Activated CD4-positive, alpha-beta memory T cell treated with anti-CD3 and anti-CD28 coated beads for 36 hours (primary cell): ENCODE measurements at places on chromosomes 3 and 15.
A peak's percentile ranks its signal among the peaks of the same experiment; 100 is the strongest.

DNA sequence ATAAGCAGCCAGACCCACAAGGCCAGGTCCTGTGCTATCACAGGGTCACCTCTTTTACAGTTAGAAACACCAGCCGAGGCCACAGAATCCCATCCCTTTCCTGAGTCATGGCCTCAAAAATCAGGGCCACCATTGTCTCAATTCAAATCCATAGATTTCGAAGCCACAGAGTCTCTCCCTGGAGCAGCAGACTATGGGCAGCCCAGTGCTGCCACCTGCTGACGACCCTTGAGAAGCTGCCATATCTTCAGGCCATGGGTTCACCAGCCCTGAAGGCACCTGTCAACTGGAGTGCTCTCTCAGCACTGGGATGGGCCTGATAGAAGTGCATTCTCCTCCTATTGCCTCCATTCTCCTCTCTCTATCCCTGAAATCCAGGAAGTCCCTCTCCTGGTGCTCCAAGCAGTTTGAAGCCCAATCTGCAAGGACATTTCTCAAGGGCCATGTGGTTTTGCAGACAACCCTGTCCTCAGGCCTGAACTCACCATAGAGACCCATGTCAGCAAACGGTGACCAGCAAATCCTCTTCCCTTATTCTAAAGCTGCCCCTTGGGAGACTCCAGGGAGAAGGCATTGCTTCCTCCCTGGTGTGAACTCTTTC lies 39.6 kb downstream of the TGM4 start:
- DNase-seq, result peak; percentile 73

- no peak for DNase-seq
These were observed 29.9 kb upstream of the TTC14 start for GRCh38 chr3:180571831-180572598.

- DNase-seq, result no peak
These were observed 142.9 kb upstream of the NR2F2 start for GRCh38 chr15:96187341-96188305.

DNA sequence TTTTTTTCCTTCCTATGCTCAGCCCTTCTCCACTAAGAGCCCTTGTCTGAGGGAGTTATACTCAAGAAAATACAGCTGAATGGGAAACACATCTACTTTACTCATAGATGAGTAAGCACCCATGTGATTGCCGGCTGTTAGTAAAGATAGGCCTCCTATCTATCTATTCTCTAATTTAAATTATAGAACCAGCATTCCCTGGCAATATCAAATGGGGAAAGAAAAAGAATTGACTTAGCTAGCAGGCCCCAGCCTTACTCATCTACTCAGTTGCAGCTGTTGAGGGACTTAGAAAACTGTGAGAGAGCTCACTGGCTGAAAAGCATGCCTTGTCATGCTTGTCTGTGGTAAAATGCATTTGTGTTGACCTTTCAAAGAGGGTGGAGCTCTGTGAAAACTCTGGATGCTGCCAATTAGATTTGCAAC lies 116.9 kb upstream of the LRRFIP2 start:
- no peak for DNase-seq

- peak; percentile 72 for DNase-seq
These were observed 45.7 kb downstream of the CD86 start for GRCh38 chr3:122100591-122101463.

GRCh38 chr3:152589644-152590043 lies 245.3 kb upstream of the P2RY1 start:
- DNase-seq, result no peak

DNA sequence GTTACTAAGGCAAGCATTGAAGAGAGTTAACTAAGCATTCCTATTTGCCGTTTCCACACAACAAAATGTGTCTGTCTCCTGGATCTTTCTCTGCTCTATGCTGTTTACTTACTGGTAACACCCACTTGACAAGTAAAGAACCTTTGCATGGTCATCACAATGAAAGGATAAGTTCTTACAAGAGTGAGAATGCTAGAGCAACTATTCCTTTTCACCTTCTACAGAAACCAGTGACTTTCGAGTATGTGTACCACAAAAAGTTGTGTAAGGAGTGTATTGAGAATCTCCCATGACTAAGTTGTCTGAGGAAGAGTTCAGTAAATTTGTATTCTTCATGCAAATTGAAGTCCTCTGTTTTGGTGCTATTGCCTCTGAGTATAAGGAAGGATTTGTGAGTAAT lies 10.8 kb downstream of the TIPARP start:
- DNase-seq, result no peak

GRCh38 chr3:178174201-178174915 lies 361.9 kb upstream of the KCNMB2 start:
- no peak for DNase-seq

- DNase-seq, result no peak
These were observed 34.4 kb upstream of the ETV5 start for GRCh38 chr3:186143250-186143649.

DNA sequence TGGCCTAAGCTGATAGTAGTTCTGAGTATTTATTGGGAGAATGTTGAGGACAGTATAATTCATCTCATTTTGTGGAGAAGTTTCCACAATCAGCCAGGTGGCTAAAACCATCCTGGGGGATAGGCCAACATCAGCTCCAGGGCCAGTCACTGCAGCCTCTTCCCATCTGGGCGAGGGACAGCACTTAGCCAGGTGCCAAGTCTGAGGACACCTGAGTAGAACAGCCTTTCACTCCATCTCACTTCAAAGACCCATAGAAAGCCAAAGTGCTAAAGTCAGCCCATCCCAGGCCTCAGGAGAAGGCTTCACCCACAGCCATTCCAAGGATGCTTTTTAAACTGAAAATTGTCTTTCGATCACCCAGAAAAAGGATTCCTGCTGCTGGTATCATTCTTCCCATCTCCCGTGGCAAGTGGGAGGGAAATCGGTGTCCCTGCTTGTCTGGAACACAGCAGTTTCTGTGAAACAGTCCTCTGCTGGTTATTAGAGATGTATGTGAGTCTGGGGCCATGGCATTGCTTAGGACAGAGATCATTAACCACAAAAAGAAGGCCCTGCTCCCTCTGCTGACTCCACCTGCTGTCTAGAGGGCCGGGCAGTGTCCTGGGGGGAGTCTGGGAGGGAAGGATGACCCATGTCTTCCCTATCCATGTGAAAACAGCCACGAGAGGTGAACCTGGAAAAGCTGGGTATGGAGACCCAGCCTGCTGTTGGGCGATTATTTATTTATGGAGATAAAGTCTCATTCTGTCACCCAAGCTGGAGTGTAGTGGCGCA lies 9.6 kb downstream of the CALML4 start:
- DNase-seq, result no peak

DNA sequence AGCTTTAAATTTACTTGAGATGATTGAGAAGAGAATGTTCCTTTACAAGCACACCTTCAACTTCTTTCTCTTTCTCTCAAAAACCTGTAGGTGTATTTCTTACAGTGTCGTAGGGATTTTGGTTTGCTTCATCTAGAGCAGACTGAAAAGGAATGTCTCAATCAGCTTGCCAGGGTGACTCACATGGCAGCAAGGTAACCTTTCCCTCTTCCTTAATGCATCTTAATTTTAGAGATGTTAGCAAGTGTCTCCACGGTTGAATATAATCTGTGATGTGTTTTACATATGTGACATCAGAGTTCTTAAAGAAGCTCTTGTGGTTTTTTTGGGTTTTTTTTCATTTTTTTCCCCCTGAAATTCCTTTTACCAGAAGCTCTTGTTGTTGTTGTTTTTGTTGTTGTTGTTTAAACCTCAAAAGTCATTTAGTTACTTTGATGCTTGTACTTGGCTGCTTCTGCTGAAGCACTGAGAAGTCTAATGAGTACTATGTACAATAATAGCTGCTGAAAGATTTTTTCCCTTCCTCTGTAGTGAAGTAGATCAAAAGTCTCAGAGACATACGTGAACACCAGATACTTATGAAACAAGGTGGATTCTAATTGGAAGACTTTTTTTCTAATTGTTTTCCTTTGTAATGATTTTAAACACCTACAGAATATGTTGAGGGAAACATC lies 83.1 kb downstream of the RETNLB start:
- DNase-seq, result no peak

DNA sequence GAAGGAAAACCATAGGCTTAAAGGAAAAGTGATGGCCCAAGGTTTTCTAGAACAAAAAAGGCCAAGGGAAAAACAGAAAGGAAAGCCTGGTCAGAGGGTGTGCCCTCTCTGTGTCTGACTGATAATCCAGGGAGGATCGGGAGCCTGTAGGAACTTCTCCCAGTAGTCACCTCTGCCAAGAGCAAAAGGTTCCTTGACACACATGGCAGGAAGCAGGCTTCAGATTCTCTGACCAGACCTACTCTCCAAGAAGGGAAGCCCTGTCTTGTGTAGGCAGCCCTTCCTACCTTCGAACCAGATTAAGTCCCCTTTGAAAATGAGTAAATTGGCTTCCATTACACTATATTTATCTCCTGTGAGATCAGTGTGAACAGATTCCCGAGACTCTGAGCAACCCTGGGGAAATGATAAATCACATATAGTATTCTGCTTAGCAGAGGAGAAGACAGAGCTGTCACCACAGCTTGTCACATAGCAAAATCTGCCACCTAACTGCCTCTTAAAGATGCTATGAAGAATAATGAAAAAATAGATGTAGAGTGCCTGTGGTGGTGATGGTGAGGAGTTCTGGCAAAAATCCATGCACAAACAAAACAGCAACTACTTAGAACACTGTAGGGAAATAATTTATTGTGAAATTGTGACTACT lies 38.8 kb downstream of the PARP14 start:
- no peak for DNase-seq

DNA sequence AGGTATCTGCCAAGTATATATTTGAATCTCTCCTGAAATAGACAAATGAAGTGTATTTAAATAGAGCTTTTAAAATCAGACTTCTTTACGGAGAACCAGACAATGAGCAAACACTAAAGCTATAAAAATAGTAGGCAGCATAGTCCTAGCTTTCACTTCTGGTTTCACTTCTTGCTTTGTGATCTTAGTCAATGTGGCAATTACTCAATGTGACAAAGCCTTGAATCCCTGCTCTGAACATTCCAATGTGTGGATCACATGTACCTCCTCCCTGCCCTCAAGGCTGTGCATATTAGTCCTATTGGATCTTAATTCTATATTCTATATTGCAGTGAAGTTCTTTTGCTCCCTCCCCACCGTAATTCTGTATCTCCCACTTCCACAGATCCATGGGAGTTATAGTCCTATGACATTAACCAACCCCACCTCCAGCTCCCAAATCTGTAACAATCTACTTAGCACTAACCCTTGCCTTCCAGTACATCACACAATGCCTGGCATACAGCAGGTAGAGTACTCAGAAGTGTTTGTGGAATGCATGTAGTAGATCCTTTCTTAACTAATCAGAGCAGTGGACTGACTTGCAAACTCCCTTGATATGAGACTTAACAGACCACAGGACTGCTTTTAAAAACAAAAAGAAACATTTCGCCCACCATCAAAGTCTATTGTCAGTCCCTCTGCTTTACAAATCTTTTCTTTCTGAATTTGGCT lies 24.3 kb upstream of the CP start:
- no peak for DNase-seq

DNA sequence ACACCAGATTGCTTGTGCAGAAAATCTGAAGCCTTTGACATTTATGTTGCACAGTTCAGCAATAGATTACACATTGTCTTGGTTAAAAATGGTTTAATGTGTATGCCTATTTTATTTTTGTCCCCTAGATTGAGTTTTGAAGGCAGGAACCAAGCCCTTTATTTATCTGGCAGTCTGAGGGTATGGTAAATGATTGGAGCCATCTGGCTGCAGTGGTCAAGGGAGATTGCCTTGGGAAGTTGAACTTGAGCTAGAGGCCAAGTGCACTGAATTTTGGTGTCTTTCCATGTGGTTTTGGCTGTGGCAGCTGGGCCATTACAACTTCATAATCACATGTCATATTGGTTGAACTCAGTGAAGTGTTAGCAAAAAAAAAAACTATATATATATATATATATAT lies 248.7 kb upstream of the C2CD4B start:
- DNase-seq, result no peak

DNA sequence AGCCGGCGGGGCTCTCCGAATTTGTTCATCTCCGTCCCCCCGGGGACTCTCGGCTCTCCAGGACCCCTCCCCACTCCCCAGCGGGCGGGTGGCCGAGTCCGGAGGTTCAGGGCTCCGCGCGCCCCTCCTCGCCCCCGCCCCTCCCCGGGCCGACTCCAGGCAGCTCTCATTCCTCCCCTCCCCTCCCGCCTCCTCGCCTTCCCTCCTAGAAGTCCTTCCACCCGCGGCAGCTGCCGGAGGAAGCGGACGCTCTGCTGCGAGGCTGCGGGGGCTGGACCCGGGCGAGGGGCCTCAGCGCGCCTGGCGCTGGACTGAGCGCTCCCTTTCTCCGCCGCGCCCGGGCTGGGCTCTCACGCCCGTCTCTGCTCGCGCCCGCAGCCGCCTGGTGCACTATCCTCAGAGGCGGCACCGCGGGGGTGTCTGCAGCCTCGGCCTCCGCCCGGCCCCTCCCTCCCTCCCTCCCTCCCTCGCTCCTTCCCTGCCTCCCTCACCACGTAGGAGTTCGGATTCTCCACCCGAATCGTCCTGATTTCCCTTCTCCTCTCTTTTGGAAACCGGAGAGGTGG lies at the start of gene ROBO2:
ROBO2 (plus strand) TSS at position 494 of the 566 bp plus-strand sequence. CDS start 687 bp downstream, outside the sequence.
- no peak for DNase-seq

- DNase-seq, result no peak
These were observed 120.4 kb downstream of the GADL1 start for GRCh38 chr3:30774062-30774461.

- no peak for DNase-seq
These were observed 518.2 kb downstream of the CADM2 start for GRCh38 chr3:85476891-85477495.

DNA sequence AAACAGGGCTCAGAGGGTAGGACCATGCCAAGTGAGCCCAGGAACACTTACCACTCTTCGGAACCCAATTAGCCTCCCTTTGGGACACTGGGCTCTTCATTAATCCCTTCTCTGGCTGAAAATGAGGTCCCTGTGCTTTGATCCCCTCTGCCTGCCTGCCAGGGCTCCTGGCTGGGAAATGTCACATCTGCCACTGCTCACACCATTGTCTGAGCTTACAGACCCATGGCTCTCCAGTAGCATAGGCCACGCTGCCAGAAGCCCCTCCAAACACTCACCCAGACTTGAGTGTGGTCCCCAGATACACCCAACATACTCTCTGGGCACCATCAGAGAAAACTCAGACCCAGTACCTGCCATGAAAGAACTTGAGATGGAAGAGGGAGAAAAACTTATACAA lies 287.3 kb downstream of the XXYLT1 start:
- no peak for DNase-seq

GRCh38 chr15:73884159-73884558 lies 10.8 kb downstream of the TBC1D21 start:
- DNase-seq, result no peak
